ENCODE measurements at places on chromosomes 5 and 9.

GRCh38 chr5:147560718-147561331, 51.0 kb upstream of the DPYSL3 start:
- no peak for DNase-seq

DNA sequence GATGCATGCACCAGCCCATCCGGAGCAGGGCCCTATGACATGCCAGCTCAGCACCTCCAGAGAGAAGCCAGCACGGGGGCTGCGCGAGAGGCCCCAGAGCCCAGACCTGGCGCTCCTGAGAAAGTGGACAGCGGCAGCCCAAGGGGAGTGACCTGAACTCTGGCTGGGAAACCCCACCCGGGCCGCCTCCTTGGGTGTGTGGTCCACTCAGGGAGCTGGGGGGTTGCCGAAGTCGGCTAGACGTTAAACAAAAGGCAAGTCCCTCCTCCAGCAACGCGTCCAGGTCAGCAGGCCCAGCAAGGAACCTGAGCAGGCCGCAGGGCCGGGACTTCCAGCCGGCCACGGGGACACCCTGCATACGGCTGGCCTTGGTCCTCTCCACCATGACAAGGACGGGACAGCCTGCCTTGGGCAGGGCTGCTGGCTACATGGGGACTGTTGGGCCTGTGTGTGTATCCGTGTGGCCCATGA, 35.7 kb downstream of the NACC2 start:
- peak; percentile 76 for DNase-seq

DNA sequence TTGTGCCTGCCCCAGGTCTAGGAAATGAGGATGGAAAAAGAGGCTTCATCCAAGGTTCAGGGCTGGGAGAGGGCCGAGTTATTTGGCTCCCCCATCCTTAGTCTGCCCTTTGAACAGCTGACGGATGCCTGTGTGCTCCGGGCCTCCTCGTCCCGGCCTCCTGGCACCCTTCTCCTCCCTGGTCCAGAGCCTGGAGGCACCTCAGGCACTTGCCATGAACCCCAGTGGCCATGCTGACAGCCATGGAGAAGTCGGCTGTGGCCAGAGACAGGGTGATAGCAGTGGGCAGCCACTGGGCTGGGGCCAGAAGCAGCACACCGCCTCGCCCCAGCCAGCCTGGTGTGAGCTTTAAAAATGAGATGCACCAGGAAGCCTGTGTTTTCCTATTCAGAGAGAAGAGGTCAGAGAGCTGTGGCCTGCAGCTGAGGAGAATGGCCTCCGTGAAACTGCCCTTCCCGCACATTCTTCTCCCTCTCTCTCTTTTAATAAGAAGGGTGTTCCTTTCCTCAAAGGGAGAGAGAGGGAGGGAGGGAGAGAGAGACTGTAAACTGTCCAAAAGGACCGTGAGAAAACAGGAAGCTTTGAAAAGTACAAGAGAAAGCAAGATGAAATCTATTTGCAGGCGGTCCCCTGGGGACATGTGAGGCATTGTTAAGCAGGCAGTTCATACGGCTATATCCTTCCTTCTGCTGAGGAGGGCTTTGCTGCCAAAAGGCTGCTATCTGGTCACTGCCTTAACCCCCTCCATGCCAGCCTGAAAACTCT, 55.3 kb downstream of the ZNF366 start:
- no peak for DNase-seq

DNA sequence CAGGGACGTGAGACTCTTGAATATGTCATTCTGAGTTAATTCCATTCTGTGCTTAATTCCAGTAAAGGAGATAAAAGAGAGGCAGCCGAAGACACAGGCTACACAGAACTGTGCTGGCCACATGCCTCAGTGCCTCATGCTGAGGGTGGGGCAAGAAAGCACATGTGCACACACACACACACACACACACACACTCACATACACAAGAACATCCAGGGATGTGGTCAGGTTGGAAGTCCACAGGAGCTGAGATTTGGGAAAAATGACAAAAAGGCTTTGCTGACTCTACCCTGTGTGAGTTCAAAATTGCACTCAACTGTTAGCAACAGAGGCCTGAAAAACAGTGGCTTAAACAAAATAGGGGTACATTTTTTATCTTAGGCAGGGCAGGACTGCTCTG, 40.5 kb downstream of the ALG2 start:
- DNase-seq, result no peak

DNA sequence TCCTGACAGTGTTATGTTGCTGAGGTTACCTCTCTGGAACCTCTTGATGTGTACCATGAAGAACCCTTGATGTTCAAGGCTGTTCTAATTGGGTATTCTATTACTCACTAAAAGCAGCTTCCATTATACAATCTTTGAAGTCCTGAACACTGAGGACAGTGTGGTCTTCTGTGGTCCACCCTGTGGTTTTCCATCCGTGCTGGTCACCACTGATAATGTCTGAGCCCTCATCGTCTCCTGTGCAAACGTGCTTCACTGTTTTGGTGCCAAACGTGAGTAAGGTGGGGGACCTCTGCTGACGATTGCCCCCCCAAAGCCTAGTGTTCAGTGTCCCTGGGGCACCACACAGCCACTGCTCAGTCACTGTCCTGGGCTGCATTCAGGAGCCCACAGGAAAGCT, 259.7 kb upstream of the ANKRD55 start:
- no peak for DNase-seq

DNA sequence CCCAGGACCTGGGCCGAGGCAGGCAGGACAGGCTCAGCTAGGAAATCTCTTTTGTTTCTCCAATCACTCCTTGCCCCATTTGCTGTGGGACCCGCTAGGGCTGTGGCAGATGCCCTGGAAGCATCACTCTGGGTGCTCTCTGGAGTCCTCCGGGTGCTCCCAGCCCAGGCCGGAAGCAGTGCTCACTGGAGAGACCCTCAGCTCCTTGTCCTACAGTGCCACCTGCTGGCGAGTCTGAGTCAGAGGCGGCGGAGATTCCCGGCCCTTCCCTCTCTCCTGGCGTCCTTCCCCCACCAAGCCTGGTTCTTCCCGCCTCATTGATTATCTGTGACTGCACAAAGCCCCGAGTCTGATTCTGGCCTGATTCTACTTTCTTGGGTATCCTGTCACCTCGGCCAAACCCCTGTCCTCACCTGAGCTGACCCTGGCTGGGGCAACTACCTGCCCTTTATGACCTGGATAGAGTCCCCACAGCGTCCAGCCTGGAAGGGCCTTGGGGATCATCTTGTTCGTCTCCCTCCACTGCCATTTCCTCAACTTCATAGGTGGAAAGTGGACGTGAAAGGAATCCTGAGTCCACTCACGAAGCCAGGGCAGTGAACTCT, 7.3 kb upstream of the BARHL1 start:
- DNase-seq, result no peak

DNA sequence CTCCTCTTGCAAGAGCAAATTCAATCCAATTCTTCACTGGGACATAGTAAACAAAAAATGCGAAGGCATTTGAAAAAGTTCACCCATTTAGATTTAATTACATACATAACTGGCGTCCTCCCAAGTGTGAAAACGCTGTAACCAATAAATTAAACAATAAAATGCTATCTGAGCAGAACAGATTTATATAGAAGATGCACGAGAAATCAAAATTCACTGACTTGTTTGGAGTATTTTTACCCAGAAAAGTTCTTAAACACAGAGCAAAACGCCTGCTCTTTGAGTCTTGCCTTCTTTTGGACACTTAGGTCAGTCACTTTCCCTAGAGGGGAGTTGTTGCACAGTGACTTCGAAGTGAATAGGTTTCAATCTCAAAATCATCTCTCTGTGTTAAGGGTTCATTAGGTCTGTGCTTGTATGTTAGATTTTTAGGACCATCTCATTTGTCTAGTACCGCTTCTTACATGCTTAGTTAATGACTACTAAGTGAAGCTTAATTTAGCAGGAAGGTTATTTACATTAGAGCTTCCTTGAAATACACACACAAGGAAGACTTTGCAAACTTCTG, 1.9 kb downstream of the ALDH1A1 start:
- DNase-seq, result no peak

DNA sequence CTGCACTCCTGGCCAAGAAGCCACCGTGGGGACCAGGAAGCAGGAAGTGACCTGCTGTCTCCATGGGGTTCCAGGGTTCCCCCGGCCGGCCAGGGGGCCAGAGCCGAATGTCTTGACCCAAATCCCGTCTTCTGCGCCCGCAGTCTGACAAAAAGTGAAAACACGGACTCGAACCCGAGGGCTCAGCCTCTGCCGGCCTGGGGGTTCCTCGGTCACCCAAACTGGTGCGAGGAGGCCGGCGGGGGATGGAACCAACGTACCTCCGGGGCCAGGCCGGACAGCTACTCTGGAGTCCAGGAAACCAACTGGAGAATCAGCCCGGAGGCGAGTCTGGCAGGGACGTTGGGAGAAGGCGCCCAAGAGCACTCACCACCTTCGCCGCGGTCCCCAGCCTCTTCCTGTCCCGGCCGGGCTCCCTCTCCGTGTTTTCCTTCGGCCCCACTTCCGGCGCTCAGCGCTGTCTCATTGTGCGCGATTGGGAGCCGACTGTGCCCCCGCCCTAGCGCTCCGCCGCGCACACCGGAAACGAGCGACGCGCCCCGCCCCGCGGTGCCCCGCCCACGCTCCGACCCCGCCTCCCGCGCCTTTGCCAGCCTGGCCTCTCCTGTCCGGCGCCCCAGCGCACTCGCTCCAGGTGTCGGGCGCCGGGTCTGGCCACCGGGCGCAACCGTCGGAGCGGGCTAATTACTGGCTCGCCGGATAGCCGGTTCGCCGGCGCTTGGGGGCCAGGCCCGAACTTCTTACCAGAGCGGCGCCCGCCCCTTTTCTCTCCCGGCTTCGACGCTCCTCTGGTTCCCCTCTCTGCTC, at the start of gene TUT7:
Gene TUT7, minus strand, starts transcription at position 400 of the 807 bp plus-strand sequence. CDS start 1,211 bp downstream, outside the sequence.
- peak; percentile 93 for DNase-seq

GRCh38 chr9:127897193-127897692, 2.2 kb downstream of the ST6GALNAC6 start:
- DNase-seq, result no peak

DNA sequence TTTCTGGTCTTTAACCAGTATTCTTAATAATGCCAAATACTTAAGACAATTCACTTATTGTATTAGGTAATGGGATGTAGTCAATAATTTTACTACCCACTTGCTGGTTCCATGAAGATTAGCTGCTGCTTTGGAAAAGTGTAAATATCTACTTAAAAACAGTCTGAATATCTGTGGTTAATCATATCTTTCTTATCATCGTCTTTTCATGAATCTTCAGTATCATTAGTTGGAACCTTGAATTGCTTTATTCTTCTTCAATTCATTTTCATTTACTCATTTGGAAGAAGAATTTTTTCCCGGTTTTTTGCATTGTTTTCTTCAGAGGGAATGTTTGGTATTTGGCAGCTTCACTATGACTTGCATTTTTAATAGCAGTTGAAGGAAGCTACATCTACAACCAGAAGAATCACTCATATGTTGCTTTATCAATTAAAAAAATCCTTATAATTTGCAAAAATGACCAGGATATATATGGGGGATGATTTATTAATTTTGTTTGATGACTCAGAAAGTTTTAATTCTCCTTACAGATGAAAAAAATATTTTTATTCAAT, 1398.3 kb upstream of the CDH6 start:
- no peak for DNase-seq

DNA sequence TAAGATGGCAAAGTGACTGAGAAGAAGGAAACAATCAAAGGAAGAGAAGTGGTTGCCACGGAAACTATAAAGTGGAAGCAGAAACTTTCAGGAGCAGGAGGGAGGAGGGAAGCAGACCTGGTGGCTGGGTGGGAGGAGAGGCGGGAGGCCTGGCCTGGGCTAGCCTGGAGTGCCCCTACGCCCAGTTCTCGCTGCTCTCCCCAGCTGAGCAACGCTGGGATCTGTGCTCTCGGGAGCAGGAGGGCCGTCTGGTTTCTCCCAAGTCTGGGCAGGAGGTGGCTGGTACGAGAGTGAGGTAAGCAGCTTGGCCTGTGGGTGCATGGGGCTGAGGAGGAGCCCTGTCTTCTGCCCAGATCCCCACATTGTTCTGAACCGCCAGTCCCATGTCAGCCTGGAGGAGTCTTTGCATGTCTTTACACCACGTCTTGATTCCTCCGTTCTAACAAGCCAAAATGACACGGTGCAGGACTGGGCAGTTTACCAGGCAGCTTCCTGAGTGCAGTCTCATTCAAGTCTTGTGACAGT, 15.0 kb upstream of the DAB2IP start:
- no peak for DNase-seq

DNA sequence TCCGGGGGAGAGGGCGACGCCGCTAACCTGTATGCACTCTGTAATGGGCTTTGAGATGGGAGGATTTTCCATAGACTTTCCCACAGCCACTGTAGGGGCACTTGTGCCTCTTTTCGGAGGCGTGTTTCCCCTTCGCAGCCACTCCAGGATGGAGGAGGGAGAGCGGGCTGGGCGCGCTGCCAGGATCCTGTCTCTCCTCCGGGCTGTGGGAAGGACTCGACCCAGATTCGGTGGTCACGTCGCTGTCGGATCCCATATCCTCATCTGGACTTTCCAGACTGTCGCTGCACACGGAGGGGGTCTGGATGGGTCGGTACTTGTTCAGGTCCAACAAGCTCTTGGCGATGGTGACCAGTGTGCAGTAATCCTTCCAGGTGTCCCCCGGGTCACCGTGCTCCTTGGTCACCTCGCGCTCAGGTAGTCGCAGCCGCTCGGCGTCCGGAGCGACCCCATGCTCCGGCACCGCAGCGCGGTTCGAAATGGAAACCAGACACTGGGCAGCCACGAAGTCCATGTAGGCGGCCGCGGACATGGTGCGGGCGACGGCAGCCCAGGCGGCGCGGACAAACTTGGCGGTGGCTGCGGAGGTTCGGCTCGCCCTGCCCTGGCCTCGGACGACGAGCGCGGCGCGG, 1.5 kb downstream of the KLF9 start:
- peak; percentile 73 for DNase-seq

- no peak for DNase-seq
Observed at GRCh38 chr9:131382850-131383729, 10.8 kb upstream of the PRRC2B start.

DNA sequence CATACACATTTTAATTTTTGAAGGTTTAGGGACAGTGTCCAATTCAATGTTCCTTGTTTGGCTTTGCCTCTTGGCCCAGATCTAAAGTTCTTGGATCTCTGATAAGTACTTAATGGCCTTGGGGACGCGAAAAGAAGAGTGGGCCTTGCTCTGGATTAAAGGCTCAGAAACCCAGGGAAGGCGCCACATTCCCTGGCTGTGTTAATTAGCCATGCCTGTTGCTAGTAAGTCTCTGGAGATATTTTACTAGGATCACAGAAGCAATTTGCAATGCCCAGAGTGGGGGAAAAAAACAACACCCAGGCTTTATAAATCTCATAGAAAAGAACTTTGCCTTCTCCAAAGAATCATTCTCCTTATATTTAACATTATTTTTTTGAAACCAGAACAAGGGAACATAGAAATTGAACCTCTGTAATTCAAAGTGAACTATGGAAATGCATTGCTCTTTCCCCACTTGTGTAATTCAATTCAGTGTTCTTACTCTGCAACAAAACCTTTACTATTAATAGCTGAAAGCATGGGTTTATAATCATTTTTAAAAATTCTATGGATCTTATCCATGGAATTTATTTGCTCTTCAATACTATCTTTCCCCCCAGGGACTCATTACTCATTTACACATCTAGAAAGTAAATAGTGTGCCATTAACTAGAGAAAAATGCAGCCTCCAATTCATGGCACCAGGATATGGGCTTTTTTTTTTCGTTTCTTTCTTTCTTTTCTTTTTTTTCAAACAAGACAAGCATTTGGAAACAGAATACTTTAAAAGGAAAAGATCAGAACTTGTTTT, 172.2 kb upstream of the ANKRD55 start:
- no peak for DNase-seq

Data from RWPE2 (cell line).